ENCODE measurements at places on chromosomes 13 and 19.

GRCh38 chr13:26762745-26763345 is 2.3 kb upstream of the GPR12 start:
- no peak for DNase-seq

DNA sequence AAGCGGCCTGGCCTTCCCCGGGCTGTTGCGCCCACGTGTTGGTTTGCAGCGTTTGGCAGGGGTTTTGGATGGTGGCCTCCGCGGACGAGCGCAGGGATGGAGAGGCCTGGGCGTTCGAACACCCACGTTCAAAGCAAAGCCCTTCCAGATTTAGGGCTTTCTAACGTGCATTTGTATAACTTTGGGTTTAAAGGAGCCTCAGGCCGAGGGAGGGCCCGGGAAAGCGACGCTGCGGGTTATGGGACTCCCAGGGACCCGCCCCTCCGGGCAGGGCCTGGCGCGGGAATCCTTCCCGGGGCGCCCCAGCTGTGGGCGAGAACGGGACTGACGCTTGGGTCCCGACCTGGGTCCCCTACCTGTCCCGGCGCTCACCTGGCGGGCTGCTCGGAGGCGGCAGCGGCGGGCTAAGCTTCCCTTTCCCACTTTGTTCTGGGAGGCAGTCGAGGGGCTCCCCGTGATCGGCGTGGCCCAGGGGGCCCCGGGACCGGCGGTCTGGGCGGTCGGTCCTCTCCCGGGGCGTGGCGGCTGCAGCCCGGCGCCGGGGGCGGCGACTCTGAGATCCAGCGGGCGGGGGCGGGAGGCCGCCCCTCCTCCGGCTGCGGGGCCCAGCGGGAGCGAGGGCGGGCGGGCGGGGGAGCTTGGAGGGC is at the start of gene FBXO17:
TSS of gene FBXO17 (minus strand) at position 529 of the 647 bp plus-strand sequence. CDS start 25,423 bp downstream, outside the sequence.
- DNase-seq, result peak; percentile 39

GRCh38 chr13:34507630-34508029 is 434.4 kb upstream of the NBEA start:
- no peak for DNase-seq

DNA sequence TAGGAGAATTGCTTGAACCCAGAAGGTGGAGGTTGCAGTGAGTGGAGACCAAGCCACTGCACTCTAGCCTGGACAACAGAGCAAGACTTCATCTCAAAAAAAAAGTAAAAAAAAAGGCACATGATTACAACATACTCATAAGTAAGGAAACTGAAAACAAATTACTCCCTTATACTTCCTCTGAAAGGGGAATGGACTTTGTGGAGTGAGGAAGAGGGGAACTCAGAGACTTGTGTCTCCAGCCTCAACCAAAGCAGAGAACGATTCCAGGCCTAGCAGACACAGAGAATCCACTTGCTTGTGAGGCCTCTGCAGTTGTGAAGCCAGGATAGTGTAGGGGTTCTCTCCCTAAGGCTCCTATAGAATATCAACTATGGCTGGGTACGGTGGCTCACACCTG is 4.3 kb upstream of the LATS2 start:
- no peak for DNase-seq

GRCh38 chr19:47228168-47228936 is 2.6 kb downstream of the BBC3 start:
- DNase-seq, result peak; percentile 24

DNA sequence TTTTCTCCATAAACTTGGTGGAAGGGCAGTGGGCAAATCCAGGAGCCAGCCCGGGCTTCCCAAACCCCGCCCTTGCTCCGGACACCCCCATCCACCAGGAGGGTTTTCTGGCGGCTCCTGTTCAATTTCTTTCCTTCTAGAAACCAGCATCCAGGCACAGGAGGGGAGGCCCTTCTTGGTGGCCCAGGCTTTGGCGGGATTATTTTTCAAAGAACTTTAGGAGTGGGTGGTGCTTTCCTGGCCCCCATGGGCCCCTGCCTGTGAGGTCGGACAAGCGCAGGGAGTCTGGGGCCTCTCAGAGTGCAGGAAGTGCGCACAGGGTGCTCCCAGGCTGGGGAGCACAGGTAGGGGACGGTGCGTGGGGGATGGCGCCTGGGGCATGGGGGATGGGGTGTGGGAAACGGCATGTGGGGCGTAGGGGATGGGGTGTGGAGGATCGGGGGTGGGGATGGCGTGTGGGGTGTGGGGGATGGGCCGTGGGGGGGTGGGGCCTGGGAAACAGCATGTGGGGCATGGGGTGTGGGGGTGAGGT is 396 bp downstream of the F7 start:
- DNase-seq, result no peak

DNA sequence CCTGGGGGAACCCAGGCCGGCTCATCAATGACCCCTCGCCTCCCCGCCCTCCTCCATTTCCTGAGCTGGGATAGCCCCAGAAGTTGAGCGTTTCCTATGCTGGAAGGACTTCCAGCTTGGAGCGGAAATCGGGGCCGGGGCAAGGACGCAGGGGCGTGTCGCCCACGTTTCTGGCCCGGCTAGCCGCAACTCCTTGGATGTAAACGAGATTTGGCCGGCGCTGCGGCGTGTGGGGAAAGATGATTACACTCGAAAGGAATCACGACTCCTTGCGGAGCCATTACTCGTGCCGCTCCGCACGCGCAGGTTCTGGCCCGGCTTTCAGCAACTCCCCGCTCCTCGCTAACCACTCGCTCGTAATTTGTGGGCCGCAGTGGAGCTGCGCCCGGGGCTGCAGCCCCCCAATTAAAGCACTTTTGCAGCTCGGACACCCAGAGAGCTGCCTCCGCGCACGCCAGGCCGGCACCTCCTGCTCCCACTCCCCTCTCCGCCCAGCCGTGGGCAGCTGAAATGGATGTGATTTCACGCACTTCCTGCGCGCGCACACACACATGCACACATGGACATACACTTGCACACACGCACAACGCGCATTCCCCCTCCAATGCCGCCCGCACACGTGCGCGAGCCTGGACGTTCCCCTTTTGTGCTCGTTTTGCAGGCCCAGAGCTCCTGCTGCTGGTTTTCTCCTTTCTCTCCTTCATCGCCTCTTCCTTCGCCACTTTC is 15.7 kb downstream of the ZIC5 start:
- DNase-seq, result no peak

GRCh38 chr19:47444388-47444821 is 25.1 kb upstream of the MEIS3 start:
- no peak for DNase-seq

DNA sequence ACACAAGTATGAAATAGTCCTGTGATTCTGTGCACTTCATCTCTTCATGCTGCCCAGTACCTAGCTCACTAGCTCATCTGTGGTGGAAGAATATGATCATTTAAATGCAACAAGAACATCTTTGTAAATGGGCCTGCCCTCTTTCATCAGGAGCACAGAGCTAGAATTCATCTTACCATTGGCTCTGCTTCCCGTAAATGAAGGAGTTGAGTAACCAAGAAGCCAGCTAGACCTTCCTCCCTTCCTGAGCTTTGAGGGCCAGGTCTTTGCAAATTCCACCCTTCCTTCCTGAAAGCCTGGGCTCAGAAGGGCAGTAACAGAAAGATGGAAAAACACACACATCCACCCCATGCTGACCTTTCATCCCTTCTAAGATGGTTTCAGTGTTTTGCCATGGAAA is 82.0 kb downstream of the FRY start:
- DNase-seq, result no peak

DNA sequence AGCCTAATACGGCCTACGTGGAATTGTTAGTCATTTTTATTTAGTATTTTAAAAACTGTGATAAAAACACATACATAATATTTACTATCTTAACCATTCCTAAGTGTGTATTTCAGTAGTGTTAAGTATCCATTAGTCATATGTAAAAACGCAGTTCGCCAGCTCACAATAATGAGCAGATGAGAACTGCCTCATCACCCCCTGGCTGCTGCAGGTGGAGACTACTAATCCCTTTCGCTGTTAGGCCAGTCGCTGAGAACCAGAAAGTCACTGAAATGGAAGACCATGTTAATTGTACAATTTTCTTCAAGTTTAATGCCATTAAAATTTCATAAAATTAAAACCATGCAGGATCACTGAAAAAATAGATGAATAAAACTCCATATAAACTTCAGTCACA is 1.6 kb downstream of the ESD start:
- no peak for DNase-seq

- DNase-seq, result no peak
Measured at GRCh38 chr19:56086671-56087430, 34.2 kb downstream of the ZNF787 start.

DNA sequence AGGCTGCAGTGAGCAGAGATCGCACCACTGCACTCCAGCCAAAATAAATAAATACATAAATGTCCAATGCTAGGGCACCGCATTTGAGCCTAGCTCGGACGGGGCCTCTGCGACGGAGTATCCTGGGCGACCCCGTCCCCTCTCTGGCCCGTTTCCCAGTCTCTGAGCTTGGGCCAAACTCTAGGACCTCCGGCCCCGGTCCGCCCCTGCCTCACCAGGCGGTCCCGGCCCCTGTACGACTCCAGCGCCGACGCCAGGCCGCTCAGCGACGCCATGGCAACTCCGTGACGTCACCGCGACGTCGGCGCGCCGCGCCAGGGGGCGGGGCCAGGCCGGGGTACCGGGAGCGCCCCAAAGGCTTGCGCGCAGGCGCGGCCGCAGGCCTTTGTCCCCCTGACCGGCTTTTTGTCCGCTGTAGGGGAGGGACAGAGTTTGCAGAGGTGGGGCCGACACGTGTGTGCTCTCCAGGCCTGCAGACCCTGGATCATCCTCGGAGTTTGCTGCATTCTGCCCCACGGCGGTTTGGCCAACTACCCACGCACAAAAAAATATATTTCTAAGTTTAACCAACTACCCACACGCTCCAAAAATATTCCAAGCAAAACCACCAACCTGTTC is at the start of gene PEX11G:
TSS of gene PEX11G (minus strand) at position 300 of the 618 bp plus-strand sequence. CDS start at position 275, 25 bp downstream.
- peak; percentile 83 for DNase-seq

- peak; percentile 82 for DNase-seq
Measured at GRCh38 chr13:91133941-91134802, 213.3 kb upstream of the MIR17HG start.

GRCh38 chr13:38024431-38024830 is 154.9 kb upstream of the TRPC4 start:
- no peak for DNase-seq

GRCh38 chr19:39148939-39149529 is 23.4 kb downstream of the PAK4 start:
- DNase-seq, result no peak

GRCh38 chr13:30998136-30999088 is 66.0 kb downstream of the TEX26 start:
- peak; percentile 95 for DNase-seq

DNA sequence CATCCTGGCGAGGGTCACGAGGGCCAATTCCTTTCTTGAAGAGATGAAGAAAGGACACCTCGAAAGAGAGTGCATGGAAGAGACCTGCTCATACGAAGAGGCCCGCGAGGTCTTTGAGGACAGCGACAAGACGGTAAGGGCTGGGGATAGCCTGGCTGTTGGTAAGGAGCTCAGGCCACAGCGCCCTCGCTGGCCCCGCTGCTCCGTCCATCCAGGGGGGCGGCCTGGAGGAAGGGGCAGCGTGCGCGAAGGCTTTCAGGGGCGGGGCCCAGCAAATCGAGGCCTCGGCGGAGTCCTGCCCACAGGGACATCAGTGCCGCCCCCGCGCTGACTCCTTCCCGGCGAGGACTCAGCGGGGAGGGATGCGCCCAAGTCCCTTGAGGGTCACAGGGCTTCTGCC is 6.9 kb downstream of the F10 start:
- DNase-seq, result no peak

- DNase-seq, result no peak
Measured at GRCh38 chr13:23751195-23751594, 138.0 kb downstream of the MIPEP start.

DNA sequence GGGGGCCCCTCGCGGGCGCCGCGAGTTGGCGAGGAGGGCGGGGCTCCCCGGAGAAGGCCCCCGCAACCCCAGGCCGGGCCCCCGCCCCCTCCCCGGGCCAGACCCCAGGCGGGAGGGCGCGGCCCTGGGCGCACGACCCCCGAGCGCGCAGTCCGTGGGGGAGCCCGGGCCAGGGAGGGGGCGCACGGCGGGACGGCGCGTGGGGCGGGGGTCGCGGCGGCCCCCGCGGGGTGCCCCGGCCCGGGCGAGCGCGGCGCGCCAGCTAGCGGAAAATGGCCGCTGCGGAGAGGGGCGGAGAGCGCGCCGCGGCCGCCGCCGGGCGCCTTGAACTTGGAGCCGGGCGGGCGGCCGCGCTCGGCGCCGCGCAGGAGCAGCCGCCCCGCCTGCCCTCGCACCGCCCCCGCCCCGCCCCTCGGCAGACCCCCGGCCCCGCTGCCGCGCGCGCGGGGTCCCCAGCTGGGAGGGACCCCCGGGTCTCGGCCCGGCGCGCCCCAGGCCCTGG is 6.4 kb upstream of the NFIC start:
- no peak for DNase-seq

GRCh38 chr13:66974174-66974573 is 256.0 kb downstream of the PCDH9 start:
- no peak for DNase-seq

GRCh38 chr19:46124638-46125115 is at the start of gene IGFL3:
Gene IGFL3 (minus strand): TSS chr19:46124688. CDS start chr19:46124649, 39 bp downstream.
- no peak for DNase-seq

GRCh38 chr13:58999851-59000250 is 1163.9 kb downstream of the DIAPH3 start:
- DNase-seq, result no peak

- DNase-seq, result no peak
Measured at GRCh38 chr13:109454167-109454917, 332.0 kb downstream of the IRS2 start.

DNA sequence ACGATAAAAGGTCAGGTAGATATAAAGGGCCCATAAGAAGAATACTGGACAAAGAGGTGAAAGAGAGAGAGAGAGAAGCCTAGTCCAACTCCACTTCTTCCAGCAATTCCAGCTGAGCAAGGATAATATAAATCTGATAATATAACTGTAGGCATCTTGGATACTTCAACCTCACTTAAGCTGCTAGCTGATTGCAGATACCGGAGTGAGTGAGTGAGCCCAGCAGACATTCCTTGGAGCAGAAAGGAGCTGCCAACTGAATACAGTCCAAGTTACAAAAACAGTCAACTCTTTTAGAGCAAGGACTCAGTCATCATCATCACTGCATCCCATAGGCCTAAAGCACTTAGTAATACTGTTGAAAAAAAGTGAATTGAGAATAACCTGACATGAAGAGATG is 387.6 kb downstream of the SLITRK6 start:
- DNase-seq, result no peak

DNA sequence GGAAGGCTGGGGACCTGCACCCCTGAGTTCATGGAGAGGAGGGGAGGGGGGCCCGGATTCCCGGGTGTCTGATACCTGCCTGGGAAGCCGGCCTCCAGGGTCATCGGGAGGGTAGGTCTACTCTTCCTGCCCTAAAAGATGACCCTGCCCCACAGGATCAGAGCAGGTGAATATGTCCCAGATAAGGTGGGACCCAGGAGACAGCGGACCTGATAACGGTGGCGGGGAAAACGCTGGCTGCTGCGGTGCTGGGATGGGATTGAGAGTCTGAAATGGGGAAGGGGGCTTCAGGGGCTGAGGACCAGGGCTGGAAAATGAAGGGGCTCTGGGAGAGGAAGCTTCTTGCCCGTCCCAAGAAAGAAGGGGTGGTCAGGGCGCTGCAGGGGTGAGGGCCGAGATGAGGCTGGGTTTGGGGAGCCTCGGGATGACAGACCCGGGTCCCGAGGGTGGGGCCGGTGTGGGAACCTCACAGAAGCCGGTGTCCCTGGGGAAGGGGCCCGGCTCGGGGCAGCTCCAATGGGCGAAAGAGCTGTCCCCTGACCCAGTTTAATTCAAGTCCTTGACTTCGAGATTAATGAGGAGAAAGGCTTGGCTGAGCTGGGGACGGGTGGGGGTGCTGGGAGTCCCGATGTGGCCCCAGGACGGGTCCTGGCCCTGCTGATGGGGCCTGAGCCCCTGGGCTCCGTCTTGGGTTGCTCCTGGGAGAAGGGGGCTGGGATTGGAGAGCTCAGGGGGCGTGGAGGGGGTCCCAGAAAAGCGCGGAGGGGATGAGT is 823 bp downstream of the TTYH1 start:
- peak; percentile 46 for DNase-seq

GRCh38 chr19:52786078-52786463 is 520 bp downstream of the ZNF600 start:
- DNase-seq, result no peak
